Activated CD4-positive, CD25-positive, alpha-beta regulatory T cell (primary cell): ENCODE measurements at places on chromosomes 1 and 21.

DNA sequence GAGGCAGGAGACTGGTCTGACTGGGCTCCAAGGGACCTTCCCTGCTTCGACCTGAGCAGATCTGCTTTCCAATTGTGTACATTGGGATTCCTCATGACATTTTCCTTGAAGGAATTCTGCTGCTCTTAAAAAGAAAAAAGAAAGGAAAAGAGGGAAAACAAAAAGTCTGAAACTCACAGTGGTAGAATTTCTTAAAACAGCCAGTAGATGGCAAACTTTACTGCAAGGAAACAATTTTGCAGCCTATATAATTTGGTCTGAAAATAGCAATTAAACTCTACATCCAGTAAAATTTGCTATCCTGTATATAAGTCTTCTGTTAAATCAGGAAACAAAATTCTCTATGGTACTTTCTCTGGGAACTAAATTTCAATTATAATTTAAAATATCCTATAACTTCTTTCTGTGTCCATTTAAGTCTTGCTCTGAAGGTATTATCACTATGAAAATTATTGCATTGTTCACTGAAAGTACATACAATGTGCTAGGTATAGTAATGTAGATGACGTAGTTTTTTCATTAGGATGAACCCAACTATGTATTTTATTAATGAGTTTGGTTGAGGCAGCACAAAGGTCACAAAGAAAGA is 59.8 kb downstream of the CRB1 start:
- no peak for DNase-seq

GRCh38 chr1:234849832-234850231 is 239.9 kb upstream of the IRF2BP2 start:
- DNase-seq: no peak

DNA sequence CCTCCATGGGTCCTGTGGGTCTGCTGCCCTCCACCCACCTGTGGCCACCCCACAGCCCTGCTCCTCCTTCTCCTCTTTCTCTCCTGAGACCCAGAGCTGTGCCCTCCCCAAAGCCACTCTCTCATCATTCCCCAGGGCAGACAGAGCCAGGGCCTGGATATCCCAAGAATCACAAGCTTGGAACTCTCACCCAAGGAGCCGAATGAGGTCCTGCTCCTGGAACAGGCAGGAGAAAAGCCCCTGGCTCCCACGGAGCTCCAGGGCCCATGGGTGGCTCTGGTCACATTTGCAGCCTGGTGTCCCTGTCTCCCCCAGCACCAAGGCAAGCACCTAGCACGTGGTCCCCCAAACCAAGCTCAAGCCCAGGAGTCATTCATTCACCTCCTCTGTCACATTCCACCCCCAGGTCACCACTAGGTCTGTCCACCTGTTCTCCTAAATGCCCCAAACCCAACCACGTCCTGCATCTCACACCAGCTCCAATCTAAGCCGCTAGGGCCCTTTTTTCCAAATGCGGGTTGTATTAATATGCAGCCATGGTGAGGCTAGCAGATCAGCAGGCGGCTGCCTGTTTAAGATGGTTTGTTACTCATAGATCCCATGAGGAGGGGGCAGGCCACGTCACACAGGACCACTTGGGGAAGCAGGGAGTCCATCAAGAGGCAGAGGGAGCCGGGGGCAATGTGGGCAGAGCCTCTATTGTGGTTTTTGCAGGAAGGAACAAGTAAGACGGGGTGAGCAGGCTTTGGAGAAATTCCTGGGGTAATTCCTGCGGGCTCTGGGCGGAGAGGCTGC is 215.5 kb upstream of the VAMP3 start:
- no peak for DNase-seq

- DNase-seq: no peak
These were observed 16.9 kb upstream of the CDC14A start for GRCh38 chr1:100335436-100335835.

- no peak for DNase-seq
These were observed 60.0 kb downstream of the INTS7 start for GRCh38 chr1:211975152-211975941.

- DNase-seq: no peak
These were observed 65.9 kb downstream of the KCNAB2 start for GRCh38 chr1:6111571-6111970.

- no peak for DNase-seq
These were observed 45.9 kb downstream of the SLX9 start for GRCh38 chr21:44985441-44986401.

- no peak for DNase-seq
These were observed 33.0 kb upstream of the PDPN start for GRCh38 chr1:13550663-13551062.

DNA sequence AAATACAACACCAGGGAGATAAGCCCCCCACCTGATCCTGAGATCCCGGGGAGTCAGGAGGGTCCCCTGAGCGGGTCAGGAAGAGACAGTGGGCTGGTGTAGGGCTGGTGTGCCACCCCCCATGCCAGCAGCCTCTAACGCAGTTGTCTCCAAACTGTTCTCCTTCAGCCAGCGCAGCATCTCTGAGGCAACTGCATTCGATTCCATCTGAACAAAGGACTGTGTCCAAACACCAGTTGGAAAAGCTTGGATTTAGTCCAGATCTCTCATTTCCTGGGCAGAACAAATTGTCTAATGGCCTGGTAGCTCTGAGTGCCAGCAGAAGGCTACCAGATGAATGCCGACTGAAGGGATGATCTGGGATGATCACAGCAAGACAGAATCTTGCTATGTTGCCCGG is 44.1 kb upstream of the EIF4G3 start:
- DNase-seq: no peak

DNA sequence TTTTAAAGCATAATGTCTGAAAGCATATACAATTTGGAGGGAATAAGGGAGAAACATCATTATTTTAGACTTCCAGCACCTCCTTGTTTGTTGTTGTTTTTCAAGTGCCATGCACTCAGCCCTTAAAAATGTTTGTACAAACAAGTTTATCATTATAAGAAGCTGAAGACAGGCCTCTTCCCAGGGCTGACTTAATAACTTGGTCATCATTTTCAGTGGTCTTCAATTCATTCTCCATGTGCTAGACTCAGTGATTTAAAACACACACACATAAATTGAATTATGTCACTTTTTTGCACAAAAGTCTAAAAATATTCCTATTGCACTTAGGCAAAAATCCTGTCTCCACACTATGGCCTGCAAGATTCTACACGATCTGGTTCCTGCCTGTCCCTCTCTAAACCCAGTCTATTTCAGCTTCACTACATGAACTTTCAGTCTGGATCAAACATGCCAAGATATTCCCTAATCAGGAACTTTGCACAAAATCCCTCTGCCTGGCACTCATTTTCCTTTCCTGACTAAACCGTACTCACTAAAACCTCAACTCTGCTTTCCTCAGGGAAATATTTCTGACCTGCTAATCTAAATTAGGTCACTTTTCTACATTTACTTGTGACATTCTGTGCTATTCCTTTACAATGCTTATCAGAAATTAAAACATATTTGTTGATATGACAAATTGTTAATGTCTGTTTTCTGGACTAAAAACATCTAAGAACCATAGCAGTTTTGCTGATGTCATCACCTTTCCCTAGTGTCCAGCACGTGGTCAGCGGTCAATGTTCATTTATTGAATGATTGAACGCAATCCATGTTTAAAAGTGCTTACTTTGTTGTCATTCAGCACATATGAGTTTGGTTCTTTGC is 14.8 kb upstream of the GBP5 start:
- DNase-seq: no peak

- DNase-seq: no peak
These were observed 7.8 kb upstream of the CDC20 start for GRCh38 chr1:43350976-43351375.

DNA sequence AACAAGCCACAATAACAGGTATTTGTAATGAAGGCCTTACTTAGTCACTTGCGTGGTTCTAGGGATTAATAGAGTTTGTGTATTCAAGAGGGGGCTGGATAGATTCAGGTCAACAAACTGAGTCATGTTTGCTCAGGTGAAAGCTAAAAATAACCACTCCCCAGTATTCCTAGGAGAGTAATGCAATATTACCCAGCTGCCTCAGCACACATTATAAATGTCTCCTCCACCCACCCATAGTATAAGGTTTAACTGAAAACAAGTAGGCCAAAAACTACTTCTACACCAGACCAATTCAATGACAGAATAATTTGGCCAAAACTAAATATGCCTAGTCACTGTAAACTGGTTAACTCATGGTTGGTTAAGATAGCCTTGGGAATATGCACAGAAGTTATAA is 34.4 kb downstream of the WLS start:
- DNase-seq: no peak

DNA sequence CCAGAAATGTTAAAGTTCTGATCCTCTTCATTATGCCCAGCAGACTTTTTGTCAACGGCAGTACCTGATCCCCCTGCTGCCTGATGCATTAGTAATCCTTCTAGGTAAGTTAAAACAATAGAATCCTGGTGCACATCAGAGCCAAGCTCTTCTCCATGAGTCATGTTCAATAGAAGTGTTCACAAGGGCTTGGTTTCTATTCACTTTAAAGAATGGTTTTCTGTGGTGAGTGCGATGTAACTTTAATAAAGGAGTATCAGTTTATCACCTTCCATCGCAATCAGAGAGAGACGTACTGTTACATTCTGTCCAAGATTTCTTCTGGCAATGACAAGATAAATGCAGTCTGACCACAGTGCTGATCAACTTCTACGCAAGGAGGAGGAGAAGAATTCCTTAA is 96.8 kb downstream of the NRIP1 start:
- no peak for DNase-seq

DNA sequence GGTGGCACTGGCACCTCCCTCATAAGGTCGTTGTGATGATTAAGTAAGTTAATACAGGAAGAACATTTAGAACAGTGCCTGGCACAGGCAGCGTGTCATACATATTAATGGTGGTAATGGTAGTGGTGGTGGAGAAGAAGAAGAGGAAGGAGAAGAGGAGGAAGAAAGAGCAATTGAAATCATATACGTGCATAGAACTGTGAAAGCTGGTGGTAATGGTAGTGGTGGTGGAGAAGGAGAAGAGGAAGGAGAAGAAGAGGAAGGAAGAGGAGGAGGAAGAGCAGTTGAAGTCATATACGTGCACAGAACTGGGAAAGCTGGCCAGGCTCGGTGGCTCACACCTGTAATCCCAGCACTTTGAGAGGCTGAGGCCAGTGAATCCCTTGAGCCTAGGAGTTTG is 121.3 kb upstream of the HOOK1 start:
- DNase-seq: no peak

- no peak for DNase-seq
These were observed 147.8 kb upstream of the ATP1B1 start for GRCh38 chr1:168958562-168959289.

- DNase-seq: no peak
These were observed 8.0 kb downstream of the RGS4 start for GRCh38 chr1:163076981-163077761.

DNA sequence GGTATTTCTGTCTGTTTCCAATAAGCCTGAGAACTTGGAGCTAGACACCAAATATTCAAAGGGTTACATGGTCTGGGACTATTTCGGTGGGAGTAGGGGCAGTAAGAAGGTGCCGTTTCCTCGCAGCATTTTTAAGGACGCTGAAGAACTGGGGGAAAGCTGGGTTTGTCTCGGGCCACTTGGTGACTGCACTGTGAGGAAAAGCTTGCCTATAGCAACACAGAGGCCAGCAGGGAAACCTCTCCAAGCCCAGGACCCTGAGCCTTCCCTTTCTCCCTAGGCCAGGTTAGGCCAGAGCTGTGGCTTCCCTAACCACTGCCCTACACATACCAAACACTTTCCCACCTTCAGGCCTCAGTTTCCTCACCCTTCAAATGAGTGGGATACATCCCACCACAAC is 3.3 kb downstream of the GLIS1 start:
- DNase-seq: no peak
